ENCODE measurements at places on chromosomes 12 and 14.

DNA sequence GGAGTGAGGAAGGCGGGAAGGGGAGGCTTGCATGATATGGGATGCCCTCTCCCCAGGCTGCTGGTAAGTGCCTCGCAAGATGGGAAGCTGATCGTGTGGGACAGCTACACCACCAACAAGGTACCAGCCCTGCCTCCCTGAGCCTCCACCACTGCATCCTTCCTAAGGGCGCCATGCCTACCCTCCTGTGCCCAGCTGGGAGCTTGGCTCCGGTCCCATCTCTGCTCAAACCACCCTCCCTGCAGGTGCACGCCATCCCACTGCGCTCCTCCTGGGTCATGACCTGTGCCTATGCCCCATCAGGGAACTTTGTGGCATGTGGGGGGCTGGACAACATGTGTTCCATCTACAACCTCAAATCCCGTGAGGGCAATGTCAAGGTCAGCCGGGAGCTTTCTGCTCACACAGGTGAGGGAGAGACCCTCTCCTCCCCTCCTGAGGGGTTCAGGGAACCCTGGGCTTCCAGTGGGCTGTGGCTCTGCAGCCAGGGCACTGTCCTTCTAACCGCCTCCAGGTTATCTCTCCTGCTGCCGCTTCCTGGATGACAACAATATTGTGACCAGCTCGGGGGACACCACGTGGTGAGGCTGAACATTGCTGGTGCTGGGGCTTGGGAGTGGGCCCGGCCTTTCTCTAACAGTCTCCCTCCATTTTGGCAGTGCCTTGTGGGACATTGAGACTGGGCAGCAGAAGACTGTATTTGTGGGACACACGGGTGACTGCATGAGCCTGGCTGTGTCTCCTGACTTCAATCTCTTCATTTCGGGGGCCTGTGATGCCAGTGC is 2.6 kb downstream of the GNB3 start:
- no peak for DNase-seq

- no peak for DNase-seq
These were observed 75.6 kb downstream of the ESR2 start for GRCh38 chr14:64218344-64219240.

DNA sequence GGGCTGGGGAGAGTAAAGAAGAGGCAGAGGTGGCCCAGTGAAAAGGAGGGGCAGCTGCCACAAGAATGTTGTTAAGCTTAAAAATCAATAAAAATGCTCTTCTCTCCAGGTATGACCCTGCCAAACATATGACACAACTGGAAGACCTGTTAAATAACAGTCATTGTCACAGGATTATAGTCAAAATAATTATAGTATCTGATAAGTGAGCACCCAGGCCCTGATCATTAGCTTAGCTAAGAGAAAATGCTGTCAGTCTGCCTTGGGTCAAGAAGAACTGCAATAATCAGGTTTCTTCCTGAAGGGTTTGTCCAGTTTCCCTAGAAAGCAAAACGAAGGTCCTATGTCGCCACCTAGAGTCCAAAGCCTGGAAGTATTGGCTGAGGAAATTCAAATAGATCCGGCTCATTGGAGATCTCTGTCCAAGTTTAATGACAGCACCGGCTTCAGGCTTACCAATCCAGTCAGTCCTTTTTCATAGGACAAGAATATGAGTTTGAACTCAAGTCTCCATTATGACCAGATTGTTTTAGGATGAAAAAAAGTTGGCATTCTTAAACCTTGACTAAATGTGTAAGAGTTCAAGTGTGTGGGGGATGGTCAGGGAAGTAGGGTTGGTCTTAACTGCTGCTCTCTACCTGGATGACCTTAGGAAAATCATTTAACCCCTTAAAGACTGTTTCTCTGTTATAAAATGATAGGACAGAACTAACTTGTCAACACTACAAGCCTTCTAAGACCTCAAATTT is 22.5 kb upstream of the NKX2-8 start:
- peak; percentile 58 for DNase-seq

DNA sequence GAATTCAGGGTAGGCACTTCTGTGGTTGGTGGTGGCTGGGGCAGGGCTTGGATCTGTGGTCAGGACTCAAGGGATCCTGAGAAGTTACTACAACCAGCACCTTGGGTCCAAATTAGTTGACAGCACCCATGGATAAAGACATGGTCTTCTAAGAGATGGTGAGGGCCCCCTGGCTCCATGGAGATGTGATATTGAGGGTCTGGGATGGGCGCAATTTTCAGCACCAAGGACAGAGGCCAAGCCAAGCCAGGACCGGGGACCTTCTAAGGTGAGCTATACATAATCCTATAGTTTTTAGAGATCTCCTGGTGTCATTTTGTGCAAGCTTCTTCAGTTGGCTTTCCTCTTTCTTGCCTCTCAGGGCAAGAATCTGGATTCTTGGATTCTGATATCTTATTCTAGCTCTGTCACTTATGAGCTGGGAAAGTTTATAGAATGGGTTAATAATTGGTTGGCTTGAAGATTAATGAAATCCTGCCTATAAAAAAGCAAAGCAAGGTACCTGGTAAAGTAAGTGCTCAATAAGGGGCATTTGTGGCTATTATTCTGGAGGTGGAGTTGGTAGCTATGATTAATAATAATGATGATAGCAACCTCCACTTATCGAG is 130.1 kb upstream of the LHX5 start:
- DNase-seq, result no peak

DNA sequence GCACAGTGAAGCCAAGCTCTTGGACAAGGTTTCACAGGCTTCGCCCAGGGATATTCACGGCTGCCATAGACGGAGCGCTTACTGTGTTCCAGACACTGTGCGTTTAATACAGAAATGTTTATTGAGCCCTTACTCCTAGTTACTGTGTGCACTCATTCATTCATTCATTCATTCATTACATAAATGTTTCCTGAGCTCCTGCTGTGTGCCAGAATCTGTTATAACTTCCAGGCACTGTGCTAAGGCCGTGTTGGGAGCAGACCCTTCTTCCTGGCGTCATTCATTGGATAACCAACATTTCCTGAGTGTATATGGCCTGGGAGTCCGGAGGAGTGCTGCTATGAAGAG is 760 bp upstream of the MED13L start:
- DNase-seq, result no peak

GRCh38 chr12:39692258-39692853 is 72.8 kb upstream of the ABCD2 start:
- no peak for DNase-seq

DNA sequence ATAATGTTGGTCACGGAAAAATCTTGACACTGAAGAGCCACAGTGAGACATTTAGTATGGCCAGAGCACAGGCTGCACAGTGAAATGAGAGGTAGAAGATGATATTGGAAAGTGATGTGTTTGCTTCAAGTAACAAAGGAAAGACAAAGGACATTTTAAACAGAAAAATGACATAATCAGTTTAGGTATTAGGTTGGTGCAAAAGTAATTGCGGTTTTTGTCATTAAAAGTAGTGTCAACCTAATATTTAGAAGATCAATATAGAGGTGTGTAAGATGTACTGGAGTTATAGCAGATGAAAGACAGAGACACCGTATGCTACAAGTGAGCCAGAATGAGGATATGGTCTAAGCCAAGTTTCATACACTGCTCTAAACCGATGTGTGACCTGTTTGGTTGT is 253.0 kb upstream of the PPFIA2 start:
- DNase-seq, result no peak

DNA sequence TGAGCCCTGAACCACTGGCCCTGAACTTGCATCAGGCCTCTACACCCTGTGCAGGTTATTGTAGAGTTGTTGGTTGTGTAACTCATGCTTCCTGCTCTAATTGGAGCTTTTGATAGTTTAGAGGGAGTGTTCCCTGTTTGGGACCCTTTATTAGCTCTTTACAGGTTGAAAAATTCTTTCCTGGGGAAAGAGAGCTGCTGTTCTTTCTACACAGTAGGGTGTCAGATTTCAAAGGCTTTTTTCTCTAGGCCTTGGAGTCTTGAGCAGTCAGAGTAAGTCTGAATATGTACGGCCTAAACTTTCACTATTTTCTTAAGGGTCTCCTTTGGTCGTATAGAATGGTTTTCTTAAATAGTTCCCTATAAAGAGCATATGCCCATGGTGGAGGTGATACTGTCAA is 60.8 kb upstream of the NEDD1 start:
- DNase-seq, result no peak

- DNase-seq, result no peak
These were observed 18.9 kb upstream of the GPR132 start for GRCh38 chr14:105083926-105084685.

Measured in hippocampal formation (tissue), 2 donors.